ENCODE measurements at places on chromosomes 5 and 9.

DNA sequence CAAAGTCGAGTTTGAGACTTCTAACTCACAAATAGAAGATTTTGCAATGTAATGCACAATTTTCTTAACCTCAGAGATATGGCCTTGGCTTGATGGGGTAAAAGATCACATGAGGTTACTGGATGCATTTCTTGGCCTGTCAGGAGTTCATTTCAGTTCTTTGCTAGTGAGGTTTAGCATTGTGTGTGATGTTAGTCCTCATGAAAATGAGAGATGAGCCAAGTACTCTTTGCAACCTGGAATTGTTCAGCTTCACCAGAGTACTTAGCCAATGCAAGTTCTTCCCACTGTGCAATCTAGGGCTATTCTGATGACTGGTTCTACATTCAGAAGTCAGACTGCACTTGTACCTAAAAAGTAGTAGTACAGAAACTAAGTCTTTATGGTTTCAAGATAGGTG is 24.9 kb downstream of the GNAQ start:
- DNase-seq, result no peak

- DNase-seq, result no peak
Observed at GRCh38 chr9:136441681-136442245, 2.1 kb upstream of the INPP5E start.

- DNase-seq, result peak; percentile 71
Observed at GRCh38 chr5:132385326-132386105, 16.0 kb downstream of the SLC22A5 start.

DNA sequence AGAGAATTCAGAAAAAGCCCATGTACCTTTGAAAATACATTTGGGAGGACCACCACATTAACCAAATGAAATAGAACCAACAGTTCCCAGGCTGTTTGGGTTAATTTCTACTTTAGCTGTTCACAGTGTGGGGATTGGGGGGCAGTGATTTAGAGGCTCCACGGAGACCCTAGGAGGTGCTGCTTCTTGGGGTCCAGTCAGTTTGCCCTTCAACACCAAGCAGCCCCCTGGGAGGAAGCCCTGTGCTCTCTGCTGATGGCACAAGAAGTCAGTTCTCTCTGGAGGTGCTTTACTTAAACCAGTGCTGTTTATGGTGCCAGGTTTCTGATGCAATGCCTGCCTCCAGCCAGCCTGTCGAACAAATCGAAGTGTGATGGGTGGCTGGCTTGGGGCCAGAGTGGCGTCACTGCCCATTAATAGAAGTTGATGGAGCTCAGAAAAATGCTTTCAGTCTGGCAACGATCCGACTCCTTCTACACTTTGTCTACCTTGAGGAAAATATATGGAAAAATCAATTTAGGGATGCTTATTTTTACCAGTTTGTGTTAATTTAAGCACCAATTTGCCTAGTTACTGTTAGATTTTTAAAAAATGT is 134.0 kb downstream of the SNX18 start:
- no peak for DNase-seq

GRCh38 chr5:91296674-91297143 is 86.4 kb downstream of the ARRDC3 start:
- DNase-seq, result peak; percentile 33

DNA sequence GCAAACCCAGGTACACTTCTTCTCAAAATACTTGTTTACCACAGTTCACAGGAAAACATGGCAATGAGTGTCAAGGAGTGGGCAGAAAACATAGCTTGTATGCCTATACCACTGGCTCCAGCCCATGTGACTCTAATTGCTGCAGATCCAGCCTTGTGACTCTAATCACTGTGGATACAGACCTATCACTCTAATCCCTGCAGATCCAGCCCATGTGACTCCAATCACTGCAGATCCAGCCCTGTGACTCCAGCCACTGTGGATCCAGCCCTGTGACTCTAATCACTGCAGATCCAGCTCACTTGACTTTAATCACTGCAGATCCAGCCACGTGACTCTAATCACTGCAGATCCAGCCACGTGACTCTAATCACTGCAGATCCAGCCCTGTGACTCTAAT is 366.3 kb upstream of the IRX4 start:
- DNase-seq, result no peak

DNA sequence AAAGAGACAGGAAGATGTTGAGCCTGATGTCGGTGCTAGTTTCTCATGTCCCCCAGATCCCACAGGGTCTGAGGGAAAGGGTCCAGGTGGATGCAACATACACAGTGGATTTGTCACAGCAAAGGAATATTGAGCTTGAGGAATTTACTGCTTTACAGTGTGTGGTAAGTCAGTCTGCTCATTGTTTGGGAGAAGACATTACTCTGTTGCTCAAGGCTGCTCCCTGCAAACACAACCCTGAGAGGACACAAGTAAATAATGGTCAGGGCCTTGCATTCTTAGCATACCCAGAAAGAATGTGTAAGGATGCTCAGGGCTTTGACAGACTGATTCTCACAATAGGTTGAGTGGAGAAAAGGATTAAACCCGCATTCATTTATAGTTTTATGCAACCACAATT is 7.3 kb upstream of the MAN2A1 start:
- peak; percentile 18 for DNase-seq

DNA sequence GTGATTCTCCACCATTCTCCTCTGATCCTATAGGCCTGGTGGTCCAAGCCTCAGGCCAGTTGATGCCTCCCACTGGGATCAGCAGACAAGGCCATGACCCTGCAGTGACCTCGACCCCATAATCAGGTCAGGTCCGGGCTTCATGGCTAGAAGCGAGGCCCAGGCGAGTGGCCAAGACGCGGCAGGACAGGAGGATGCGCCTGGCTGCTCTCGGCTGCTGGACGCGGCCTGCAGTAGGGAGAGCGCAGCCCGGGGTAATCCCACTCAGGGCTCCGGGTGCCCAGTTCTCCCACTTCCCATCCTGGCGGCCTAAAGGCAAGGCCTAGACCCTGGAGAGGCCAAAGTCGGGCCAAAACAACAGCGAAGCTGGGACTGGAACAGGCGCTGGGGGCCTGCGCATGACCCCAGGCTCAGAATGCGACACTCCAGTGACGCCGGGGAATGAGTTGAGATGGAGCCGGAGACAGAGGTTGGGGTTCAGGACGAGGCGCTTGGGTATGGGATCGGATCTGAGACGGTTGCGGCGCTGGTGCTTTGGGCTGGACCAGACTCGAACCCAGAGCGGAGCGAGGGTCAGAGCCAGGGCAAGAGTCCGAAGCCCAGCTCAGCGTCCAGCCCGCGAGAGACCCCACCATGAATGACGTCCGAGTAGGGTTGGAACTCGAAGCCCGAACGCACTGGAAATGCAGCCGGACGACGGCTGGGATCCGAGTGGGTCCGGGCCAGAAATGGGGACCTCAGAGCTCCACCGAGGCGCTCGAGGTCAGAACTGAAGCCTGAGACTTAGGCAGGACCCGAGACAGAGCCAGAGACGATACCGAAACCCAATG is 3.2 kb downstream of the LHX6 start:
- no peak for DNase-seq

DNA sequence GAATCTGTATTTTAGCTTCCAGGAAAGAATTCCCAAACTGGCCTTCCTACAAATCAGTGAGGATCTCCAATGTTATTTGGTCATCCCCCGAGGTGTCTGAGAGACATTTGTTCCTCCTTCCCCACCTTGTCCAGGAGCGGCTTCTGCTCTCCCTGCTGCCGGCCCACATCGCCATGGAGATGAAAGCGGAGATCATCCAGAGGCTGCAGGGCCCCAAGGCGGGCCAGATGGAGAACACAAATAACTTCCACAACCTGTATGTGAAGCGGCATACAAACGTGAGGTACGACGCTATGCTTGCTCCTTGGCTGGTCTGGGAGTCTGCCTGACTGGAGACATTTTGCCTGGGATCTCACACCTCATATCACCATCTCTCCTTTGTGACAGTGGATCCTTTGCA is 160.4 kb downstream of the CFAP90 start:
- no peak for DNase-seq

GRCh38 chr5:151158287-151158661 is 695 bp upstream of the ANXA6 start:
- DNase-seq, result no peak

DNA sequence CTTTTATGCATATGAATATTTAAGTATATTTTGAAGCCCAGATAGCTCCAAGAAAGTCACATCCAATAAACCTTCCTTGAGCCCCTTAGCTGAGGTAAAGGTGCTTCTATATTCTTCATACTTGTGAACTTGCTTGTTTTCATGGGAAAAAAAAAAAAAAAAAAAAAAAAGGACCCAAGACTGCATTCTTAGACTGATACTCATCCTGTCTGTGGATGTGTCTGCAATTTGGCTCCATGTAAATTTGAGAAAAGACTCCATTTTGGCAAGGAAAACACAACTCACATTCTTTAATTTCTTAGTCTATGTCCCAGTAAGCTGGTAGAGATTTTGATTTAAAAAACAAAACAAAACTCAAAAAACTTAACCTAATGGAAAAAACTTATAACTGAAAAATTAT is 238.3 kb downstream of the FBXL17 start:
- DNase-seq, result peak; percentile 18

GRCh38 chr5:14035859-14036503 is 91.5 kb upstream of the DNAH5 start:
- DNase-seq, result peak; percentile 100

DNA sequence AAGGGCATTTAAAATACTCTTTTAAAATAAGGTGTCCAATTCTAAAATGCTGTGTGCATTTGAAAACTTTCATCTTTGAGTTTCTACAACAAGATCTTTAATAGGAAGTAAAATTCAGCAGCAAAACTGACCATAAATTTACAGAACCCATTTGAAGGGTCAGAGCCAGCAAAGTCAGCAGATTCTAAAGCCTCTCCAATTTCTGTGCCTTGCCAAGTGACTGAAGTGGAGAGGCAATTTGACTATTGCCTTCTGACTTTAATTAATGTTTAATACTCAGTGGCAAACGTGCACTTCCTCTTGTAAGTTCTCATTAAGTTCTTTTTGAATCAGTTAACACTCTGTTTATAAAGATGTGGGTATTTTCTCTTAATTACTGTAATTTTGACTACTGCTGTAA is 155.2 kb downstream of the BAAT start:
- DNase-seq, result no peak

DNA sequence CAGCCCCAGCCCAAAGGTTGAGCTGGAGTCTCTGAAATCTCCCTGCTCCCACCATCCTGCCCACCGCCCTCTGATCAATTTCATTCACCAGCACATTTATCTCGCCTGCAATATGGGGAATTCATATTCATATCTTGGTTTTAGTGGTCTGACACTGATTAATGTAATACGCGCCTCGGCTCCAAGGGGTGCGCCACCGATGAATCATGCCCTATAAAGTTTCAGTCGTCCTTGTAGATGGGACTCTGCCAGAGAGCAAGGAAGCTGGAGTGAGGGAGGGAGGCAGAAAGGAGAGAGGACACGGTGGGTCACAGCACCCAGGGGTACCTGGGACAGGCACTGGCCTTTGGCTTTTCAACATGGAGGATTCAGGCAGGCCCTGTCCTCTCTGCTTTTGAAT is 8.9 kb downstream of the IRX1 start:
- no peak for DNase-seq

DNA sequence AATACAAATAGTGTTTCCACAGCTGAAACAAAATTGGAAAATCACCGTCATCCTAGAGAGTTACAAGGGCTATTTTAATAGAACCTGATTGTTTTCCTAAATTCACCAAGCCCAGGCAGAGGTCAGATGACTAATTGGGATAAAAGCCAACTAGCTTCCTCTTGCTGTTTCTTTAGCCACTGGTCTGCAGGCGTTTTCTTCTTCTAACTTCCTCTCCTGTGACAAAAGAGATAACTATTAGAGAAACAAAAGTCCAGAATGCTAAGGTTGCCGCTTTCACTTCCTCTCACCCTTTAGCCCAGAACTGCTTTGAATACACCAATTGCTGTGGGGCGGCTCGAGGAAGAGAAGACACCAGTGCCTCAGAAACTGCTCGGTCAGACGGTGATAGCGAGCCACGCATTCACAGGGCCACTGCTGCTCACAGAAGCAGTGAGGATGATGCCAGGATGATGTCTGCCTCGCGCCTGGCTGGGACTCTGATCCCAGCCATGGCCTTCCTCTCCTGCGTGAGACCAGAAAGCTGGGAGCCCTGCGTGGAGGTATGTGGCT is at the start of gene TLR4:
TSS of gene TLR4 (plus strand) at position 380 of the 552 bp plus-strand sequence. CDS start at position 450, 70 bp downstream.
- peak; percentile 88 for DNase-seq

GRCh38 chr9:88628114-88628513 is 93.1 kb downstream of the NXNL2 start:
- DNase-seq, result no peak

GRCh38 chr9:83130541-83130940 is 67.6 kb upstream of the RASEF start:
- no peak for DNase-seq

DNA sequence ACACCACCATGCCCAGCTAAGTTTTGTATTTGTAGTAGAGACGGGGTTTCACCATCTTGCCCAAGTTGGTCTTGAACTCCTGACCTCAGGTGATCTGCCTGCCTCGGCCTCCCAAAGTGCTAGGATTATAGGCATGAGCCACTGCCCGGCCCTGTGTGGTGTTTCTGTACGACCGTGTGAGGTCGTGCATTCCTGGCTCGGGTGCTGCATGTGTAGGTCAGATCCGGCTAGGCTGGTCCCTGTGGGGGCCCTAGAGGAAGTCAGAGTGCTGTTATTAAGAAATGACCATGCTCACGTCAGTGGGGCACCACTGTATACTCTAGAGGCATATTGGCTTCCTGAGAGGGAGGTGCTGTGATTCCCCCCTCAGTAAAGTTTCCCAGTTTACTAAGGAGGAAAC is 13.7 kb downstream of the WNK2 start:
- DNase-seq, result no peak

- DNase-seq, result no peak
Observed at GRCh38 chr9:127139071-127139731, 16.8 kb upstream of the ANGPTL2 start.

DNA sequence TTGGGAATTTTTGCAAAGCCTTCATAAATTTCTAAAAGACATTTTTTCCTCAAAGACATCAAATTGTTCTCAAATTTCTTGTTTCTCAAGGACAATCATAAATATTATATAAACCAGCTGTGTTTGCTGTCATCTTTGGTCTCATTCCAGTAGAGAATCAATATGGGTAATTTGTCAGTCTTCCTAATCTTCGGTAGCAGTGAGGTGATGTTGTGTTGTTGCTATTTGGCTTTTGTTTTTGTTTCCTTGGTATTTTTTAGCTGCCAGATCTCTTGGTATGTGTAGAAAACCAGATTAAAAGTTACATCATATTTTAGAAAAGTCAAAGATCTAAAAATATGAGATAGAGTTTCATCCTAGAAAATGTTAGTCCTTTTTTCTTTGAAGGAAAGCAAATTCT is 87.5 kb downstream of the CAMK4 start:
- DNase-seq, result no peak

GRCh38 chr9:133979921-133980863 is 11.9 kb downstream of the VAV2 start:
- no peak for DNase-seq

GRCh38 chr9:137969008-137969407 is 91.4 kb downstream of the CACNA1B start:
- DNase-seq, result no peak

GRCh38 chr5:97745817-97746216 is 562.8 kb upstream of the RIOK2 start:
- no peak for DNase-seq

GRCh38 chr9:130472184-130472705 is 27.5 kb downstream of the ASS1 start:
- no peak for DNase-seq

GRCh38 chr9:134328841-134329575 is 2.8 kb downstream of the RXRA start:
- DNase-seq, result peak; percentile 24
